ENCODE measurements at places on chromosomes 7 and 10. TPM values are rescaled to one million over a fixed set of nuclear protein-coding genes. Genes with fewer than 3 reads are reported as not detected.

DNA sequence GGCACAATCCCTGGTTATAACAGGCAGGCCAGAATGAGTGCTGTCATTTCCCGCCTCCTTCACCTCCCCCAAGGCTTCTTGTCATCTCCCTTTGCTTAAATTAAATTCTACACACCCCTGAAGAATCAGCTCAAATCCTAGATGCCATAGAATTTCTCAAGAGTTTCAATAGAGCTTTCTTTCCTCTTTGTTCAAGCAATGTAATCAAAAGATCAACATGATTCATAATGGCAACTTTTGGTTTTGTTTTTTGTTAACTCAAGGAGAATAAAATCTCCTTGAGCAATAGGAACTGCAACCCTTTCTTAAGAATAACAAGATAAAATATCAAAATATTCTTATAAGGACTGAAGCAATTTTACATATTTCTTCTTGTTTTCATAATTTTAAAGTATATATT, 180.8 kb upstream of the CDK1 start:
- no peaks in the 10 kb centered on the region for H3K36me3 ChIP-seq
- H3K4me1 ChIP-seq = no peaks in the 10 kb centered on the region
- no peak overlapping the region for H3K27ac ChIP-seq
- peaks cover 12% of the 10 kb centered on the region for H3K27me3 ChIP-seq
- H3K4me3 ChIP-seq = no peak overlapping the region

DNA sequence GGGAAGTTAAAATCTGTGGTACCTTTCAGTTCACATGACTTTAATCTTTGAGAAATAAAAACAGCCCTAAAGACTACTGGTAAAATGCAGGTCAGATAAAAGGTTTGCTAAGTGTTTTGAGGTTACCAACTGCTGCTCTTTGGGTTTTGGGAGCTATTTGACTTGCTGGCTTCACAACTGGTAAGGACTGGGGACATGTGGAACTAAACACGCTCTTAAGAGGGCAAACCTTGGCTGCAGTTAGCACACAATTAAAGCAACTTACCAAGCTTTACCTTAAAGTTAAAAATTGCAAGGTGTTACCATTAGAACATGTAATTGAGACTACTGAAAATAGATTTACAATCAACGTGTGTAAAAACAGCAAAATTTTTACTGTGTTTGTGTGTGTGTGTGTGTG, 220.2 kb downstream of the PHF14 start:
- DNase-seq = no peak
- H3K27ac ChIP-seq = no peak overlapping the region
- H3K4me1 ChIP-seq = peaks cover 10% of the 10 kb centered on the region
- H3K27me3 ChIP-seq = peaks cover 17% of the 10 kb centered on the region

DNA sequence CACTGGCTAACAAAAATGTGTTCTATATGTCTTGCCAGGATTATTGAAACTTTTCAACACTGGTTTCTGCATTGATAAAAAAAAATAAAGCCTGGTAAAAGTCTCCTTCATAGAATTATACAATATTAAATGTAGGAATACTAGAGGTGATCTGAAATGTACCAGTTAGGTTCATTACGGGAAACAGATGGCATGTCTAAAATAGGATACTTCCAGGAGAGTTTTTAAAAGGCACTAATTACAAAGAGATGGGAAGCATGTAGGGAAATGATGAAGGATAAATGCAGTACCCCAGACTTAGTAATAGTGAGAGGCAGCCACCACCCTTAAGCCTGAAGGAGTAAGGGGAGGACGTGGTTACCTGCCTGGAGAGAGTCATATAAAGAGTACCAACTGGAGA, 107.0 kb upstream of the NPSR1 start:
- no peaks in the 10 kb centered on the region for H3K4me1 ChIP-seq
- H3K4me3 ChIP-seq = no peak overlapping the region

DNA sequence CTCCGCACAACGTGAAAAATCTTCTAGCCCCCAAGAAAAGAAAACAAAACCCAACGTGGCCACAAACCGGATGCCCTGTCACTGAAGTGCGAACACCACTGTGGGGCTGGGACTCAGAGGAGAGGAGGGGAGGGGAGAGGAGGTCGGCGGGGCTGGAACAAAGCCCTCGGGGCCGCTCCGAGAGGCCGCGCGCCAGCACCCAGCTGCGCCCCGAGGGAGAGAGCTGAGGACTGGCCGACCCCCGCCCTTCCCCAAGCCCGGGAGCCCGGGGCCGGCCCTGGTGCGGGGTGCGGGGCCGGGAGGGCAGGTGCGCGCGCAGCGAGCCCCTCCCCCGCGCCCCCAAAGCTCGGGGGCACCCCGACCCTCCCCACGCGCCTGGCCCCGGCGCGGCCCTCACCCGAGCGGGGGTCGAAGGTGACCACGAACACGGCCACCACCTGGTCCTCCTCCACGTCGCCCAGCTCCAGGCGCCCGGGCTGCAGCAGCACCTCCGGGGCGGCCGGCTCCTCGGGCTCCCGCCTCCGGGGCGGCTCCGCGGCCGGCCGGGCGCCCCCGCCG, 398 bp downstream of the DENND11 start:
- DNase-seq = peak; percentile 77
- peaks cover 3% of the 10 kb centered on the region for H3K36me3 ChIP-seq
- peak overlapping the region; percentile 73 for H3K4me3 ChIP-seq
- H3K27ac ChIP-seq = peak overlapping the region; percentile 39

- no peaks in the 10 kb centered on the region for H3K27me3 ChIP-seq
- H3K36me3 ChIP-seq = no peaks in the 10 kb centered on the region
- H3K4me3 ChIP-seq = no peak overlapping the region
- no peak for DNase-seq
- H3K4me1 ChIP-seq = no peaks in the 10 kb centered on the region
Measured at GRCh38 chr7:10106609-10107008, 867.1 kb upstream of the PHF14 start.

- H3K27ac ChIP-seq = no peak overlapping the region
- DNase-seq = no peak
- no peaks in the 10 kb centered on the region for H3K27me3 ChIP-seq
Measured at GRCh38 chr7:7491044-7491443, 44.6 kb downstream of the COL28A1 start.

GRCh38 chr7:144483189-144483588, 79.7 kb upstream of the NOBOX start:
- no peaks in the 10 kb centered on the region for H3K4me1 ChIP-seq
- peaks cover 14% of the 10 kb centered on the region for H3K36me3 ChIP-seq
- no peak overlapping the region for H3K4me3 ChIP-seq
- H3K27ac ChIP-seq = no peak overlapping the region
- H3K27me3 ChIP-seq = no peaks in the 10 kb centered on the region

DNA sequence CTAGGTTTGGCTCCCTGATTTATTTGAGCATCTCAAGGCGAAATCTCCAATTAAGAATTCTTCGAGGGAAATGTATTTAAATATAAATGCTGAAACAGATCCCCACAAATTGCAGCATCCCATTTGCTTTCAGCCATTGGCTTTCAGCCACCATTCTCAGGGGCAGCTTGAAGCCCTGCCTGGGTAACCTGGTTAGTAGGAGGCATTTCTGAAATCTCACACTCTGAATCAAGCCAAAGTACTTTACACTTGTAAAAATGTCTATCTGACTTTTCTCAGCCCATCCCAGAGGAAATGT, 49.1 kb downstream of the GCC1 start:
- no peak for DNase-seq
- no peak overlapping the region for H3K27ac ChIP-seq
- H3K27me3 ChIP-seq = peaks cover 51% of the 10 kb centered on the region
- peaks cover 10% of the 10 kb centered on the region for H3K4me1 ChIP-seq

GRCh38 chr10:119460369-119461195, 81.9 kb downstream of the RGS10 start:
- H3K4me3 ChIP-seq = no peak overlapping the region
- DNase-seq = no peak
- H3K27ac ChIP-seq = no peak overlapping the region

GRCh38 chr10:105070249-105070648, 429.2 kb downstream of the SORCS3 start:
- H3K4me1 ChIP-seq = no peaks in the 10 kb centered on the region
- DNase-seq = no peak
- H3K27ac ChIP-seq = no peak overlapping the region
- H3K4me3 ChIP-seq = no peak overlapping the region
- H3K36me3 ChIP-seq = no peaks in the 10 kb centered on the region

MMP21 gene
- total RNA-seq = not detected

CTAGE8 gene
- total RNA-seq = 1.9 TPM

HOXA5 gene
- total RNA-seq = not detected

ZFAND4 gene
- 11.3 TPM for total RNA-seq

SHH gene
- not detected for total RNA-seq

All from activated naive CD8-positive, alpha-beta T cell treated with anti-CD3 and anti-CD28 coated beads for 36 hours (primary cell).